ENCODE measurements at places on chromosomes 12 and 14.
A peak's percentile ranks its signal among the peaks of the same experiment; 100 is the strongest.

DNA sequence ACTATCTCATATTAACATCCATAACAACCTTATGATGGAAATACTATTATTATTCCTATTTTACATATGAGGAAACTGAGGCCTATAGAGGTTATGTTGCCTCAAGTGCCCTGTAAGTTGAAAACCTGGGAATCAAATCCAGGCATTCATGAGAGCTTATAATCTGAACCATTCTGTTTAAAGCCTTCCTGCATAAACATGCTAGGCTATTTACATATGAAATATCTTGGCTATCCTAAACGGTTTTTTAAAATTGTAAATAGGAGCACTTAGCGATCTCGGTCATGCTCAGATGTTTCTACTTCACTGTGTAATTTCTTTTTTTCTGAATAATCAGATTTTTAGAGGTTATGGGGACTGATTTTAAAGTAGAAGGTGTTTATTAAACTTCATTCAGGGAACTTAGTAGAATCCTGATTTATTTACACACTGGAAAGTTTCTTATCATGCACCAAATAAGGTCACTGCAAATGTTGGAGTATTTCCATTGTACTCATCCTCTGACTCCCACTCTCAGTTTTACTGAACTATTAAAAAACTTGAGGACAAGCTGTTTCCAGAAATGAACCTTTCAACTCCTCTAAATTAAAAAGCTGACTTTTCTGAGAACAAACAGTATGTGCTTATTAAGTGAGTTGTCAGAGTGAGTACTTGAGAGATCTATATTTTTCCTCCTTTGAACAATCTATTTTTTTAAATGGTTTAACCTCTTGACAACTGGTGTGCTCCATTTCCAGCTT lies 141.7 kb downstream of the PIK3C2G start:
- DNase-seq: no peak

GRCh38 chr12:95439461-95440230 lies 34.3 kb upstream of the METAP2 start:
- no peak for DNase-seq

GRCh38 chr12:57381693-57382220 lies 49.1 kb downstream of the R3HDM2 start:
- DNase-seq: no peak

- DNase-seq: no peak
Measured at GRCh38 chr12:810671-811415, 58.5 kb downstream of the WNK1 start.

GRCh38 chr14:39015360-39015961 lies 87.6 kb downstream of the SEC23A start:
- DNase-seq: peak; percentile 19

- peak; percentile 98 for DNase-seq
Measured at GRCh38 chr12:6873094-6874014, at the start of gene SPSB2. Gene SPSB2 (minus strand): TSS chr12:6873303. CDS start chr12:6872901, 402 bp downstream.

- DNase-seq: no peak
Measured at GRCh38 chr12:111453071-111453989, 47.6 kb downstream of the SH2B3 start.

DNA sequence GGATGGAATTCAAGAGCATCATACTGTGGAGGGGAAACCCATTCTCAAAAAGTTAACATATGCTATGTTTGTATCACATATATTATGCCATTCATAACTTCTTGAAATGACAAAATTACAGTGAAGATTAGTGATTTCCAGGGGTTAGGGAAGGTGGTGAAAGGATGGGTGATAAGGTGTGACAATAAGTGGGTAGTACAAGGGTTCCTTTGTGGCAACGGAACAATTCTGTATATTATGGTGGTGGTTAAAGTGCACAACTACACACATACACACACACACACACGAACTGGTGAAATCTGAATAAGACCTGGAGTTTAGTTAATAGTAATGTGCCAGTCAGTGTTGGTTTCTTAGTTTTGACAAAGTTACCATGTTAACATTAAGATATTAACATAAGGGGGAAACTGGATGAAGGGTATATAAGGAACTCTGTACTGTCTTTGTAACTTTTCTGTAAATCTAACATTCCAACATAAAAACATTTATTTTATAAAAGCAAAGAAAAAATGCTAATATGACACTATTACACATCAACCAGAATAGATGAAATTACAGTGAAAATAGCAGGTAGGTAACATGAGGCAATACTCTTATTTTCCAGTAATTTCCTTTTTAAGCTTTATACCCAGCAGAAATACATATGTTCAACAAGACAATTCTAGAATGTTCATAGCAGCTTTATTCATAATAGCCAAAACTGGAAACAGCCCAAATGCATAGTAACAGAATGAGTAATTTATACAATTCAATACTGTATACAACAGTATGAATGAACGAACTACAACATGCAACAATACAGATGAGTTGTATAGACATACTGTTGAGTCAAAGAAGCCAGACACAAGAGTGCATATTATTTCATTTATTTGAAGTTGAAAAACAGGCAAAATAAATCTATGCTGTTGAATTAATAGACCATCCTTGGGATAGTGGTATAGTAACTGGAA lies 44.0 kb upstream of the OR5AU1 start:
- DNase-seq: no peak

- DNase-seq: no peak
Measured at GRCh38 chr12:94575645-94576403, 74.5 kb downstream of the TMCC3 start.

- DNase-seq: no peak
Measured at GRCh38 chr14:90381999-90382451, 14.8 kb upstream of the CALM1 start.

DNA sequence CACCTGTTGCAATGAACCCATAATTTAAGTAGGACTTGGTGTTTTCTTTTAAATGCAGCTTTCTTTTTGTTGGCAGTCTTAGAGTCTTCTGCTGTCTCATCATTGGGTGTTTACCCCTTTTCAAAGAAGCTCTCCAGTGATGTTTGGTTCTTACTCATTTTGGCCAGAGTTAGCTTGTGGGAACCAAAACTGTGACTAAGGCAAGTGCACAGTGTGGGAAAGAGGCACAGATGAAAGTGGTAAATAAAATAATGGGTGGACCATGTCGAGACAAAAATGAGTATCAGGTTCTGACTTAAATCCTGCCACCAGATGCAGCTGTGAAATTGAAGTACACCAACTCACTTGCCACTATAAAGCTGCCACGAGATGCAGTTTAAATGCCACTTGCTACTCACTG lies 615.4 kb upstream of the MIS18BP1 start:
- no peak for DNase-seq

DNA sequence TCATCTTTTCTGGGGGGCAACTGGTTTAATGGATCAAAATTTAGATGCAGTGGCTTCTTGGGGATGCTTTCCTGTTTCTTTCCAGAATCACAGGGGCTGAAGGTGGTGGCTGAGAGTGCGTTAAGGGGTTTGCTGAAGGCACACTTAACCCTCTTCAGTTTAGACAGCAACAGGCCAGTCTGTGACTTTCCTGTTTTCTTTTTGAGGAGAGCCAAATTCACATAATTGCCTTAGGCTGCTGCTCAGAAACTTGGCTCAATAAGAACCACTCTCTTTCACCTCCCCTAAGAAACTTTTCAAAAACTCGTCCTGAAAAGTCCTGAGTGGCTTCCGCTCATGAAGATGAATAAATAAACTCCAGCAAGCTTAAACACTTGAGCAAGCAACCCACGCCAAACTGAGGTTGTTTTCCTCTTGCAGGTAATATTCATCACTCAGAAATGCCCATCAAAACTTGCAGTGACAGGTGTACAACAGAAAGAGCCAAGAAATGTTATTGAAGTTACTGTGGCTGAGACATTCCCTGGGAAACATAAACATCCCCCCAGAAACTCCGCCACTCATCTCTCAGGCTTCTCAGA lies 510.4 kb downstream of the TMEM132D start:
- no peak for DNase-seq

- no peak for DNase-seq
Measured at GRCh38 chr12:110537605-110538409, 35.7 kb downstream of the RAD9B start.

DNA sequence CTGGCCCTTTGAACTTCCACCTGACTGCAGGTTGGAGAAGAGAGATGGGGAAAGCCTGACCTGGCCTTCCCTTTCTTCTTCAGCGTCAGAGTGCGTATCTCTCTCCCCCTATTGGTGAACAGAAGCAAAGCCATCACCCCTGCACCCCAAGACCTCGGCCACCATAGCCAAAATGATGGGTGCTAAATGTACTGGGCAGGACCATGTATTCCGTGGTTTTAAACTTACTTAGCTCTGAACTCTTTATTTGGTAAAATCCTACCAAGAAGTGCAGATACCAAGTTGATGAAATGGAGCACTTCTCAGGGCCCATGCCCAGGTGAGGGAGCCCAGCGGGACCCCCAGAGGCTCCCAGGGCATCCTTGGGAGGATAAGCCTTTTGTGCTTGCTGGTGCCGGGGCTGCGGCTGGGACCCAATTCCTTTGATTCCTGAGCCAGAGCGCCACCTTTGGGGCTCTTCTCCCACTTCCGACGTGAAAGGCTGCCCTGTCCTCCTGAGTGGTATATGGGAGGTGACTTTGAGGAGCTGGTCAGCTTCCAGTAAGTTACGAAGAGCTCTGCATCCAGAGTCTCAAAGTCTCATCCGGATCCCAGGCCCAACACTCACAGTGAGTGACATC lies 9.4 kb downstream of the CCND2 start:
- DNase-seq: no peak

GRCh38 chr14:68649476-68650189 lies 143.2 kb downstream of the ZFP36L1 start:
- DNase-seq: no peak

DNA sequence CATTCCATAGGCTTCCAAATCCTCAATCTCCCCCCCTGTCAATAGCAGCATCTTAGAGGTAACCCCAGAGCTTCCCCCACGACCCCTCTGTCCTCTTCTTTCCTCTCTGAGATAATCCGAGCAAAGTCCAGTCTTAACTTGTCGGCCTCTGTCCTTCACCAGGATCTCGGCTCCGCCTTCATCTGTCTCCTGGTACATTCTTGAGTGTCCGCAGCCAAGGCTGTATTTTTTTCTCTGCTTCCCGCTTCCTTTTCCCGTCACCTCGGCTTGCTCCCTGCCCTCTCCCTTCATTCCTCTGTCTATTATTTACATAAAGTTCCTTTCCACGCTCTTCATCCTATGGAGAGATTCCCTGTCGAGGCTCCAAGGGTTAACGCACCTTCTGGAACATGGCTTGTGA lies 153.9 kb upstream of the GSC start:
- no peak for DNase-seq

DNA sequence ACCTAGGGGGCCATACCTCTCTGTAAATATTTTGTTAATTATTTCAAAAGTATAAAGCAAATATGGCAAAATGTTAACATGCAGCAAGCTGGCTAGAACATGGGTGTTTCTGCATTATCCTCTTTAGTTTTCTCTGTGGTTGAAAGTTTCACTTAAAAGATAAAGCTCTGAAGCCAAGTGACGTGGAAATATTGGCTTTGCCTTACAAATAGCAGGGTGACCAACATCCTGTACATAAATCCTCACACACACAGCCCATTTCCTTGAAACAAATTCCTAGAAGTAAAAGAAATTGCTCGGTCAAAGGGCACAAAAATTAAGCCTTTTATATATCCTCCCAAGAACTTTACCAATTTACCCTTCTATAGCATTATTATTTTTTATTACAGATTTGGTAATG lies 10.6 kb upstream of the VWF start:
- no peak for DNase-seq

GRCh38 chr12:56145217-56145616 lies 7.2 kb upstream of the MYL6B start:
- DNase-seq: no peak

DNA sequence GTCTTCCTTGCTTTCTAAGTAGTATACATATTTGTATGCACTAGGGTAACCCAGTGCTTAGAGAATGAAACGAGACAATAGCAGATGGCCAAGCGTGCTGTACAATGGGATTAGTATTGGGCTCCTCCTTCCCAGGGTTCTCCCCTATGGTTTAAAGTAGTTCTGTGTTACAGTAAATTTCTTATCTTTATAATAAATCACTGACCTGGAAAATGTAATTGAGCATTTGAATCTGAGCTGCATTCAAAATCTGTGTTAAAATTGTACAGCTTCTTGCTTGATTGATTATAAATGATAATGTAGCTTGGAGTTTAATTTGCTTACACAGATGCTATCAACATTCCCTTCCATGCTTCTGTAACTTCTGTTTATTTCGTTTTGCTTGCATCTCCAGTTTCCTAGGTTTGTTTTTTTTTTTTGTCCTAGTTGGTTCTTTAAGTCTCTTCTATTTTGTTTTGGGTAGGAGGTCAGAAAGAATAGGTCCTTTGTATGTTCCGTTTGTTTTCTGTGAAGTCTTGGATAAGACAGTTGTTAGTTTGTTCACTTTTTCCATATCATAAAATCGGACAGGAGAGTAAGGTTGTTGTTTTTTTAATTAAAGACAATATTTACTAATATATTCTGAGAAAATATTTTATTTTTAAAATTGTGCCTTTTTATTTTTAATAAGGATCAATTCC lies 171.2 kb downstream of the ERC1 start:
- DNase-seq: no peak

DNA sequence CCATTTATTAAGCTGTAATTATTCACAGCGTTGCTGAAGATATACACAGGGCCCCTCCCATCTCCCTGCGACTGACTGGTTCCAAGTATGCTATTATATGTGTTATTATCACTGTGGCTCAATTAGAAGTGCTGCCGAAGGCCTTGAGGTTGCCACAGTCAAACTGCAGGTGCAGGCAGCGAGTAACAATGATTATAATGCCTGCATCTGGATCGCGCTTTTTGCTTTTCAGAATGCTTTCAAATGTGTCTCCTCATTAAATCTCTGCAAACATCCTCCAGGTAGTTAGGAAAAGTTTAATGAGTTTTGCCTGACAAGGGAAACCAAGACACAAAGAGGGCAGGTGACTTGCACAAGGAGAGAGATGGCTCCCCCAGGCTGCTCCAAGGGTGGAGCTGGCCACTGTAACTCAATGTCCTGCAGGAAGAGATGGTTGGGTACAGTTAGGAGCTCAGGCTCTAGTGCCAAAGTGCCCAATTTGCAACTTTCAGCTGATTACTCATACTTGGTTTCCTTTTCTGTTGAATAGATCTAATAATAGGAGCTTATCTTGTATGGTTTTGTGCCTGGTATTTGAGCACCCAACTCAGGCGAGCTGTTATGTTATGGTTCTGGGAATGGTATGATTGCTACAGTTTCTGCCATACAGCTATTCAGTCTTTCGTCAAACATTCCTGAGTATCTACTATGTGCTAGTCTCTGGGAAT lies 1.7 kb upstream of the SYNE3 start:
- DNase-seq: peak; percentile 48

GRCh38 chr12:34356233-34356987 lies 334.1 kb downstream of the ALG10 start:
- no peak for DNase-seq

DNA sequence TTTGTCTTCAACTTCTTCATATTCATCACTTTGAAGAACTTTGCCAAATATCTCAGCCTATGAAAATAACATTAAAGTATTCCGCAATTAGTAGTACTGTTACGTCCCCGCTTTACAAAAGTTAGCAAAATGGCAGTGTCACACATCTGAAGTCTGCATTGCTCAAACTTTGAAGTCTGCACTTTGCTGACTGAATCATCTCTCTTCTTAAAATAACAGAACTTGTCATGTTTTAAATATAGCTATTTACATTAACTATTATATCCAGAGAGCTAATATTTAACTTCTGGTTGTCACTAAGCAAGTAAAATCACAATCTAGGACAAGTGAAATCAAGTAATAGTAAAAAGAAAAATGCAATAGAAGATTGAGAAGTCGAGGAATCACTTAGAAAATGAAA lies 34.5 kb downstream of the IPO8 start:
- DNase-seq: no peak

Data from CD4-positive, alpha-beta T cell treated with Interleukin-15 for 4 hours (primary cell).